ENCODE measurements at places on chromosomes 12 and 14.

GRCh38 chr14:40413136-40413535 lies 980.9 kb upstream of the FBXO33 start:
- H3K36me3 ChIP-seq: no peaks in the 10 kb centered on the region
- no peaks in the 10 kb centered on the region for H3K27me3 ChIP-seq
- H3K27ac ChIP-seq: no peak overlapping the region

- no peaks in the 10 kb centered on the region for H3K27me3 ChIP-seq
- no peak for DNase-seq
- H3K4me1 ChIP-seq: no peaks in the 10 kb centered on the region
- no peak overlapping the region for H3K27ac ChIP-seq
- no peaks in the 10 kb centered on the region for H3K36me3 ChIP-seq
These were observed 13.9 kb upstream of the C12orf76 start for GRCh38 chr12:110062241-110062640.

DNA sequence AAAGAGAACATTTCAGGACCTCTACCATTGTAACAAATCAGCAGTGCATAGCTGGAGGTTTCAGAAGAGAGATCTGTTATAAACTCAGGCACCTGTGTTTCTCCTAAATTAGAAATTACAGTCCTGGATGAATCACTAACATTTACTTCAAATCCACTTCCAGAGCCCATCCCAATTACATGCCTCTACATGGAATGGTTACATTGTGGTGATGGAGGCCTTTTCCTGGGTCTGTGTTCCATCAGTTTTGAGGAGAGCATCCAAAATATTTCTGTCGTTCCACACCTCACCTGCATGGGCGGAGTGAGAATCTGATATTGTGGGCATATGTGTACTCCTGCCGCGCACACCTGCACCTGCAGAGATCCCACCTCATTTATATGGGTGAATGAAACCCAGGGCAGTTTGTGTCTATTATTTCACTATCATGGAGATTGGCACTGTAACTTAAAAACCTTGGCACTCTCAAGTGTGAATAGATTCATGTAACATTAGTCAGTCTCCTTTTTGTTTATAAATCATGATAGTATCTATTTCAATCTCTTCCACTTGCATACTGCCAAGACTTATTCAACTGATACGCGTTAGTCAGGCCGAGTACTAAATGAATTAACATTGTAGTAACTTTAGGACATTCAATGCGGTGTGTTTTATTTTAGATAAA lies 215.1 kb upstream of the FAR2 start:
- no peak overlapping the region for H3K27ac ChIP-seq
- H3K27me3 ChIP-seq: no peaks in the 10 kb centered on the region
- no peak for DNase-seq
- H3K4me1 ChIP-seq: no peaks in the 10 kb centered on the region
- H3K36me3 ChIP-seq: no peaks in the 10 kb centered on the region

- H3K36me3 ChIP-seq: no peaks in the 10 kb centered on the region
- H3K4me3 ChIP-seq: no peak overlapping the region
- no peak for DNase-seq
- H3K4me1 ChIP-seq: no peaks in the 10 kb centered on the region
- no peak overlapping the region for H3K27ac ChIP-seq
- no peaks in the 10 kb centered on the region for H3K27me3 ChIP-seq
These were observed 18.6 kb upstream of the CCDC198 start for GRCh38 chr14:57512220-57512619.

DNA sequence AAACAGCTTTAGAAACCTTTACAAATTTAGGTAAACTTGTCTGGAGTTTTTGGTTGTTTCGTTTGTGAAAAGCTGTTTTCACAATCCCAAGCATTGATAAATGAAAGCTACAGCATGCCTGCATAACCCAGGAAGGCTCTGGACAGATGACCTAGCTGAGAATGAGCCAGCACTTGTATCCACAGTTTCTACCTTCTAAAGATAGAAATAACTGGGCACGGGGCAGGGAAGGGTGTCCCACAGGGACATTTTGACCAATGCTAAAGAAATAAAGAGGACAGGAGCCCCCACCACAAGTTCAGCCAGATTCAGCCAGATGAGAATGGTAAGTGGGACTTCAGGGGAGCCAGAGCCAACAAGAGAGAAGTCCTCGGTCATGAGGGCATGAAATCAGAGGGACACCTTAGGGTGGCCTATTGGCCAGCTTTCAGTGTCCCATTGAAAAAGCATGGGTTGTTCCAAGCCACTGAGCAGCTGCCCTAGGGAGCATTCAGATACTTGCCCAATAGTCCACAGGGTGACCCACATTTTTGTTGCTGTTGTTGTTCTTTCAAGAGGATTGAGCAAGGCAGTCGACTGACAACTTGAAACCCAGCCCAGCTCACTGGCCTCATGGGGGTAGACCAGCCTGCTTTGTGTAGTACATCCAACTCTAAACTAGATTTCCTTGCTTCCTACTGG lies 140.3 kb upstream of the NUDT4 start:
- H3K36me3 ChIP-seq: no peaks in the 10 kb centered on the region
- H3K4me1 ChIP-seq: no peaks in the 10 kb centered on the region
- no peak overlapping the region for H3K4me3 ChIP-seq
- H3K27me3 ChIP-seq: no peaks in the 10 kb centered on the region

DNA sequence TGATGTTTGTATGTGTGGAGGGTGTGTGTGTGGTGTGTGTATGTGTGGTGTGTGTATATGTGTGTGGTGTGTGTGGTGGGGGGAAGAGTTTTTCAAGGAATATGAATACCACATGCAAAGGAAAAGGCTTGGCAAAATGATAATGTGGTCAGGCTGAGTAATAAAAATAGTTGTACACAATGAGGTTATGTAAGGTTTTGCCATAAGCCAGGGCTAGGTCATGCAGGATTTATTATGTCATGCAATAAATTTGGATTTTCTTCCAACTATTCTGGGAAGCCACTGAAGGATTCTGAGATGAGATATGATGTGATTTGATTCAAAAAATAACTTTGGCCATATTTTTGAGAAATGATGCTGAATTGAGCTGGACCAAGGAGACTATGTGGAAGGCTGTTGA lies 1191.6 kb upstream of the SEL1L start:
- H3K4me3 ChIP-seq: no peak overlapping the region
- H3K36me3 ChIP-seq: no peaks in the 10 kb centered on the region
- no peak overlapping the region for H3K27ac ChIP-seq
- no peaks in the 10 kb centered on the region for H3K4me1 ChIP-seq
- no peaks in the 10 kb centered on the region for H3K27me3 ChIP-seq

GRCh38 chr12:15225136-15225862 lies 4.1 kb upstream of the RERG start:
- DNase-seq: no peak
- H3K4me1 ChIP-seq: peaks cover 4% of the 10 kb centered on the region
- H3K36me3 ChIP-seq: no peaks in the 10 kb centered on the region
- H3K4me3 ChIP-seq: no peak overlapping the region
- H3K27me3 ChIP-seq: peaks cover 11% of the 10 kb centered on the region
- H3K27ac ChIP-seq: no peak overlapping the region

DNA sequence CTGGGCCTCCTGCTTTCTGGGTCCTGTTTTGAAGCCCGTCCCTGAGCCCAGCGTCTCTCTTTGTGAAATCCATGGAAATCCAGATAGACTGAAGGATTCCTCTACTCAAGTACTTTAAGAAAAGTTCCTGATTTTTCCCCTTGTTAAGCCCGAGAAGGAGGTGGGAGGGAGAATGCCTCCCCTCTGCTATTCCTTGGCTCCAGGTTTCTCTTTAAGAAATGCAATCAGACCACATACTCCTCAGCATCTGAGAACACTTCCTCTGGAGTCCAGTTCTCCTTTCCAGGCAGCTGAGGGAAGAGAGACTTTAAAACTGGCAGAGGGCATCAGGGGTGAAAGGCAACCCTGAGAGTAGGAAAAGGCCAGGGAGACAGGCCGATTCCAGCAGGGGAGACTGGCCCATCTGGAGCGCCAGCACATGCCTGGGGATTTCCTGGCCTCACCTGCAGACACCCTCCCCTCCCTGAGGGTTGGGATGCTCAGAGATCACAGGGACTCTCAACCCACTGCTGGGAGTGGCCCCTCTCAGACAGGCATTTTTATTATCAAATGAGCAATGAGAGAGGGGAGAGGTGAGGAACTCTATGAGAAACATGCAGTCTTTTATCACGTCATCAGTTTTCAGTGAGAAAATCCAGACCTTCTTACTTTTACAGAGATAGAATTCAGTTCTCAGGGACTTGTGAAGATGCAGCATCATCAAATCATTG lies 2.0 kb upstream of the EMP1 start:
- H3K27me3 ChIP-seq: no peaks in the 10 kb centered on the region
- no peak for DNase-seq
- no peaks in the 10 kb centered on the region for H3K36me3 ChIP-seq
- no peak overlapping the region for H3K27ac ChIP-seq
- H3K4me3 ChIP-seq: no peak overlapping the region

GRCh38 chr12:6494258-6494743 lies 399 bp downstream of the NCAPD2 start:
- H3K36me3 ChIP-seq: peaks cover 9% of the 10 kb centered on the region
- peak overlapping the region; percentile 54 for H3K27ac ChIP-seq
- H3K4me3 ChIP-seq: peak overlapping the region; percentile 78
- no peaks in the 10 kb centered on the region for H3K27me3 ChIP-seq

GRCh38 chr12:83018088-83018487 lies 331.4 kb downstream of the TMTC2 start:
- H3K4me1 ChIP-seq: no peaks in the 10 kb centered on the region
- H3K4me3 ChIP-seq: no peak overlapping the region
- no peaks in the 10 kb centered on the region for H3K27me3 ChIP-seq
- H3K27ac ChIP-seq: no peak overlapping the region
- H3K36me3 ChIP-seq: no peaks in the 10 kb centered on the region
- DNase-seq: no peak

DNA sequence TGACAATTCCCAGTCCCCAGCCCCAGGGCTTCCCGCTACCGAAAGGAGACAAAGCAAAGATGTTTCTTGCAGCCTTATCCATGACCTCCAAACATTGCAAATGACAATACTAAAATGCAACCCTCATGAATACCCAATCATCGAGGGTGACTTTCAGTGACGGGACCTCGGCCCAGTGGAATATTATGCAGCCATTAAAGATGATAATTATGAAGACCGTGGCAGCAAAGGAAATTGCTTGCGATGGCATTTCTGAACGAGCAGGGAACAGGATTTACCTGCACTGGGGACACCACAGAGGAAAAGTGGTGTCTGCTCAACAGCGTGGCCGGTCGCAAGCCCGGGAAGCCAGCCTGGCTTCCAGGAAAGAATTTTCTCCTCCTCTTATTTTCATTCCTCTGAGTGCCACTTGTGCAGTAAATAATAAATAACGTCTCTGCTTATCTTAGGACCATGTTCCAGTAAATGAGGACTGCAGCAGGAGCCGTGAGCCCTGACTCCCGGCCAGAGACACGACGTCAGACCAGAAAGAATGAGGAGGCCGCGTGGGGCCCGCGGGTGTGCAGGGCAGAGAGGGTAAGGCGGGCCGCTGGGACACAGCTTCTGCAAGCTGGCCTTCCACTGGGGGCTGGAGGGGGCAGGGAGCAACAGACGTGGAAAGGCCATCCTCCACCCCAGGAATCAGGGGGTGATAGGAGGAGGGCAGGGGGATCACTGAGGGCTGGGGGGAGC lies 6.6 kb downstream of the C14orf180 start:
- H3K4me1 ChIP-seq: no peaks in the 10 kb centered on the region
- DNase-seq: no peak
- H3K4me3 ChIP-seq: no peak overlapping the region
- no peaks in the 10 kb centered on the region for H3K36me3 ChIP-seq
- H3K27ac ChIP-seq: no peak overlapping the region
- no peaks in the 10 kb centered on the region for H3K27me3 ChIP-seq

GRCh38 chr14:68328509-68328908 lies 464.4 kb downstream of the ZFP36L1 start:
- no peak for DNase-seq
- H3K4me3 ChIP-seq: no peak overlapping the region
- H3K27ac ChIP-seq: no peak overlapping the region
- H3K36me3 ChIP-seq: no peaks in the 10 kb centered on the region
- H3K27me3 ChIP-seq: no peaks in the 10 kb centered on the region

DNA sequence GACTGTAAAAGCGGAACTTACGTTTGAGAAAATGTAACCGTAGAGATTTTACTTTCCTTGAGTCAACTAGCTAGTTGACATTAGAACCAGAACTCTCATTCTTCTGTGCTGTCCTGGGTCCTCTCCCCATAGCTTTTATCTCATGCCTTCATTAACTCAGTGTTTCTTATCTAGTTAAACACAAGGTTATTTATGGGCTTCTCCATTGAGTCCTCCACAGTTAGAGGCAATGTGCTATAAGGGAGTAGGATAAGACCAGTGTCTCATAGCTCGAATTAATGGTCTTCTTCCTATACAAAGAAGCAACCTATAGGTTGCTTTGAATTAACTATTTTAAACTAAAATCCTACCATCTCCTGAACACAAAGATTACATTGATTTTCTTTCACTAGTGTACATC lies 129.8 kb downstream of the ACSS3 start:
- H3K27me3 ChIP-seq: no peaks in the 10 kb centered on the region
- no peak overlapping the region for H3K27ac ChIP-seq
- H3K4me1 ChIP-seq: no peaks in the 10 kb centered on the region
- no peaks in the 10 kb centered on the region for H3K36me3 ChIP-seq
- DNase-seq: no peak

GRCh38 chr14:55891692-55892091 lies 226.5 kb upstream of the PELI2 start:
- no peaks in the 10 kb centered on the region for H3K36me3 ChIP-seq
- H3K4me3 ChIP-seq: no peak overlapping the region
- H3K27ac ChIP-seq: no peak overlapping the region
- DNase-seq: no peak

DNA sequence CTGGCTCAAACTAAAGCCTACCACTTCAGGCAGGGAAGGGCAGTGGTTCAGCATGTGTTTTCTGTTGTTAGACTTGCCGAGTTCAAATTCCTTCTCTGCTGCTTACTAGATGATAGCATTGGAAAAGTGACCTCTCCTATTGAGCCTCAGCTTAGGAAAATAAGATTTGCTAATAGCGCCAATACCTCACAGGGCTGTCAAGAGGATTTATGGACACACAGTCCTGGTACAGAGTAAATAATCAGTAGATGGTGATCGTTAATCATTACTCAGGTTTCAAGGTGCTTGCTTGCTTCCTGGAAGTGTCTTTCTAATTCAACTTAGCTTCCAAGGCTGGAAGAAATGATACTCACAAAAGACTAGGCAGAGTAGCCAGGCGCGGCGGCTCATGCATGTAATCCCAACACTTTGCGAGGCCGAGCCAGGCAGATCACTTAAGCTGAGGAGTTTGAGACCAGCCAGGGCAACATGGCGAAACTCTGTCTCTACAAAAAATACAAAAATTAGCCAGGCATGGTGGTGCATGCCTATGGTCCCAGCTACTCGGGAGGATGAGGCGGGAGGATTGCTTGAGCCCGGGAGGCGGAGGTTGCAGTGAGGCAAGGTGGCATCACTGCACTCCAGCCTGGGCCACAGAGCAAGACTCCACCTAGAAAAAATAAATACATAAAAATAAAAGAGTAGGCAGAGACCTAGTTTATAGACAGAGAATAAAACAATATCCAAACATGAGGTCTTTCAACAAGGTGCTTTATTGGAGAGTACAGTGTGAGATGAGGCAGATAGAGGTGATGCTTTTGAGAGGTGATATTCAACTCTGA lies 6.0 kb downstream of the PLA2G1B start:
- H3K27me3 ChIP-seq: no peaks in the 10 kb centered on the region
- no peak for DNase-seq
- no peak overlapping the region for H3K4me3 ChIP-seq
